Germinal center (tissue), 1 donor: ENCODE measurements at places on chromosomes 1 and 21.
A peak's percentile ranks its signal among the peaks of the same experiment; 100 is the strongest.

DNA sequence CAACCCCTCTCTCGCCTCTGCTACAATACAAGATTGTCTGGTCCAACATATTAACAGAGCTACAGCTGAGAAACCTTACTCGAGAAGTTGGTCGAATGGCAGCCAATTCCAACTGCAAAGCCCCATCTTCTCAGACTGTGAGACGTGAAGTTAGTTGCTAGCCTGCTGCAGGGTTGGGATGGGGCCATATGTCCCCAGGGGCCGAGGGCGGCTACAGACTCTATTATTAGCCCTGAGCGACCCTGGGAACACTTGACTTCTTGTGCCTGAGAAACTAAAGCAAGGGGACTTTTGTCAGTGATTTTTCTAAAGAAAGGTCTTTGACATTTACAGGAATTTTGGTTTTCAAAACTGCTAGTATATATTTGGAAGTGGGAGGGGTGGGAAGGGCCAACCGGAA lies 13.7 kb downstream of the NCF2 start:
- DNase-seq = no peak

GRCh38 chr1:172976222-172977041 lies 74.3 kb downstream of the TNFSF18 start:
- DNase-seq = no peak

GRCh38 chr1:225655509-225656258 lies 2.8 kb upstream of the ENAH start:
- DNase-seq = no peak

DNA sequence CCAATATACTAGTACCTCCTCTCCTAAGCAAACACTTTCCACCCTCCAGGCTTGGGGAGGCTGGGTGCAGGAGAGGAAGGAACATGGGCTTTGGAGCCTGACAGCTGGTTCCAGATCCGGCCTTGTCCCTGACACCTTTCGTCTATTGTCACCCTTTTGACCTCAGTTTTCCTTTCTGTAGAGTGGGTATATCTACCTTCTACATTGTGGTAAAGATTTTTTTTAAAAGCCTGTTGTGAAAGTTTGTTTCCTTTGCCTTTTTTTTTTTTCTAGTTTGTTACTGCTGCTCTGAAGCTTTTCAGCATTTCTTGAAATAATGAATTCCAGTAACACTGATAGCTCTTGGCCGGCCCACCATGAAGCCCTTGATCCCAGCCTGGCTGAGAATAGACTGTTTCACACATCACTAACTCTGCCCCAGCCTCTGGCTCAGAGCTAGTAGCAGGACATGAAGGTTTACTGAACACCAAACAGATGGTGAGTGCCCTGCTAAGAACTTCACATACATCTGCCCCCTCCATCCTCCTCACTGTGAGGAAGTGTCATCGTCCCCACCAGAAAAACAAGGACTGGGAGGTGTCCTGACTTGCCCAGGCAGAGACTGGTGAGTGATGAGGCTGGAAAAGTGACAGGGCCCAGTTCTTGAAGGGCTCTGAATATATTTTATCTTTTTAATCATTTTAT lies 33.0 kb upstream of the ID3 start:
- DNase-seq = no peak

GRCh38 chr21:44952116-44952928 lies 12.5 kb downstream of the SLX9 start:
- no peak for DNase-seq

- DNase-seq = peak; percentile 63
These were observed 408 bp downstream of the LMO4 start for GRCh38 chr1:87329051-87329525.

DNA sequence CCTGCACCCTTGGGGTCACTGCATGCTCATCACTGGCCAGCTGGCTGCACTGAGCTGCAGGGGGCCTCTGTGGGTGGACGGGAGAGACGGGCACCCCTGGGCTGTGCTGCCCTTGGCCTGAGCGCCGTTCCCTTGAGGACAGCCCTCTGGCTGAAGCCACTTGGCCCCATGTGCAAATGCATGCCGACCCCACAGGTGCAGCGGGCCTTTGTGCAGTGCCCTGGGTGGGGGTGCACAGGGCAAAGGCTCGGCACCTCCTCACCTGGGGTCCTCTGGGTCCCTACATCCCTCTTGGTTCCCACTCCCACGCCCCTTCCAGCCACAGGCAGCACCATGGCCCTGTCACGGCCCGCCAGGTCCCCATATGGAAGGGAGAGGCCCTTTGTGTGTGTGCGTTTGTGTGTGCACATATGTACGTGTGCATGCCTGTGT lies 41.3 kb downstream of the COQ8A start:
- no peak for DNase-seq
